ENCODE measurements at places on chromosomes 6 and 20. TPM values are rescaled to one million over a fixed set of nuclear protein-coding genes. Genes with fewer than 3 reads are reported as not detected.

- no peak for DNase-seq
Observed at GRCh38 chr20:41424546-41424945, 57.9 kb upstream of the EMILIN3 start.

DNA sequence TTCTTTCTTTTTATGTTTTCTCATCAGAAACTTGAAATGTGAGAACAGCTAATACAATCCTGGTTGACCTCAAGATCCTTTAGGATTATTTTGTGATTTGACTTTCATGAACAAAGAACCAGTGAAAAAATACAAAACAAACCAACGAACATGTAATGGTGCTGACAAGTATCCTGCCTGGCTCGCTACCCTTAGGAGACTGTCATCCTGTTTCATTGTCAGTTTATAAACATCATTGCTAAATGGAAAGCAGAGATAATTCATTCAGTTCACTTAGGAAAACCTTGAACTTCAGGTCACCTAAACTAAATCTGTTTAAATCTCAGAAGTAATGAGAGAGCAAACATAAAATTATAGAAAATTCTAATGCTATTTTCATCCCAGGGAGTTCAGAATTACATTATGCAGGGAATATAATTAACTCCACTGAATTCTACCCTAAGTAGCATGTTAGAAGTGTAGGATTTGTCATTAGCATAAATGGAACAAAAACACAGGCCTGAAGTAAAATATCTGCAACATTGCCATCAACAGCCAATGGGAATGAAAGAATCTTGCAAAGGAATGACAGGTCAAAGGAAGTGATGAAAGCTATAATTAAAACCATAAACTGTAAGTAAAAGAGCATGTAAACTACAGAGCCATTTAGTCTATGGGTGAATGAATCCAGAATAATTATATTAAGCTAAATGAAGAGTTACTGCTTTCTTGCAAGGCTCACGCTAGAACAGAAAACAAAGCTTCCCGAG, 401.2 kb upstream of the MANEA start:
- no peak for DNase-seq

DNA sequence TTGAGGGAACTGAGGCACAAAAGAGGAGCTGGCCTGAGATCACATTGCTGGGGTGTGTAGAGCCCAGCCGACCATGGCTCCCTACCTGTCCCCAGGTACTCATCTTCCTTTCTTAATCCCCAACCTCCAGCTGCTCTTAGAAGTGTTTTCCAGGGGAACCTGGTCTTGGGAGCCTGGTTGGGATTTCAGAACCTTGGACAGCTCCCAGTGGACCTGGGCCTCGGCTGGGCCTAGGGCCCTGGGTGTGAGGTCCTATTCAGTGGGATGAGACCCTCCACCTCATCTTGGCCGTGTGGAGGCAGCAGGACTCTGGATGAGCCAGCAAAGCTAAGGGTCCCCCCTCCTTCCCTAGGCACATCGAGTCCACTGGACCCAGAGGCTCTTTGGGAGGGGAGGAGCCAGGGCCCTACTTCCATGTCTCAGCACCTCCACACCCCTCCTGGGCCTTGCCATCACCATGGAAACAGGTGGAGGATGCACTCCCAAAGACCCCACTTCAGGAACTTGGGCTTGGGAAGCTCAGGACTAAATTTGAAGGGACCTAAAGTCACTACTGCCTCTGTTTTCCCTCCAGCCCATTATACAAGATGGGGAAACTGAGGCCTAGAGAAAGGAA, 38.5 kb downstream of the DLGAP4 start:
- DNase-seq = peak; percentile 69

DNA sequence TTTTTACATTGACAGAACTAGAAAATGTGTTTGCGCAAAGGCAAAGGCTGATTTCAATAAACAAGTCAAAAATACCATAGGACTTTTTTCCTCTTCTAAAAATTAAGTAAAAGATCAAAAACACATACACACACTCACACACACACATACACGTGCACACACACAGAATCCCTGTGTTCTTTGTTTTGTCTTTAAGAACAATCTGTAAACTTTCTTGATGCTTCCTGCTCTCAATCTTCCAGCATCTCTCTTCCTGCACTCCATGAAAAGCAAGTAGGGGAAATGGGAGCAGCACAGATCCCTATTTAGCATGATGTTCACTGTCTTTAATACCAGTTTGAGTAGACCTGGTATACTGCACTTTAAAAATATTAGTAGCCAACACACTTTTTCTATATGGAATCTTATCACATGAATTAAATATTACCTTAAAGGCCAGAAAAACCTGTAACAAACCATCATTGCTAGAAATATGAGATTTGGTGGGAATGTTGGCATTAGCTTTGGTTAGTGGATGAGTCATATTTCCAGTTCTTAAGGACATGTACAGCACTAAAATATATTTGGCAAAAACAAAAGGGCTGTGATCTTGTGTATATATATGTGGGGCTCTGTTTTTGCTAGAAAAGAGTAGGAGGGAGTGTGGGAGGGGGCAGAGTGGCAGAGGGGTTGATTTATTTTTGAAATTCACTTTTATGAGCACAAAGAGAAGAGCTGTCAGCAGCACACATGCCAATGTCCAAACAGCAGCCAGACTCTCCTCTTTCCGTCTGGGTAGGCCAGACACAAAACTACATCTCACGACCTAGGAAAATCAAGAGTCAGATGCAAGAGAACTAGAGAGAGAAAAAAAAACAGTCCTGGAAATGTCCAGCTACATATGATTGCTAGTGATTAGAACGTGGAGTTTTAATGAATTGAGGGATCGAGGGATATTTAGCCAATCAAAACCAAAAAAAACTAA, 4.6 kb downstream of the PTPRK start:
- DNase-seq = no peak

DNA sequence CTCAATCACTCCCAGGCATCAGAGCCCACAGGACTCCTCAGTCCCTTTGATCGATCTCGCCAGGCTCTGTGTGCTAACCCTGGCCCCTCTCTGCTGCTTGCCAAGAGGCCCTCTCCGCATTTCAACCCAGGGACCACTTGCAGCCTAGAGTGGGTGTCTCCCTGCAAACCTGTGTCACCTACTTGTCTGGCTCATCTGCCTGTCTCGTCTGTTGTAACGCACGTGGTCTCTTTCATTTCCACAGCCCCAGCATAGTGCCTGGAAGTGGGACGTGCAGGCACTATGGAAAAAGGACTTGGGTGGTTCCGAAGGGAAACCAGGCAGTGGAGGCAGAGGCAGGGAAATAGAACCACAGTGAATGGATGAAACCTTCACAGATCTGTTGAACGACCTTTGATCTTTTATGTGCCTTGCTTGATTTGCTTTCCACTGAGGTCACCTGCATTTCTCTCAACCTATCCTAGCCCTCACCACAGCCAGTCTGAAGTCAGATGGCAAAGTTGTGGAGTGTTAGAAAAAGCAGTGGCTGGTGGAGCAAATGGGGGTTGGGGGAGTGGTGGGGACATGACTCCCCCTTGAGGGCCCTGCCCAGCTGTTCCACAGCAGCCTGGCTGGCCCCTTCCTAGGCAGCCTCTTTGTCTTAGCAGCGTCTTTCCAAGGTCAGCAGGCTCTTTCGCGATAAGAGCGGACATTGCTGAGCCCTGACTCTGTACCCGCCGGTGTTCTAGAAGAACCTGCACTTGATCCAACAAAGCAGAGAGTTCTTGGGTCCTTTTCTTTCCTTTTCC, 55.8 kb upstream of the TAGAP start:
- no peak for DNase-seq

DNA sequence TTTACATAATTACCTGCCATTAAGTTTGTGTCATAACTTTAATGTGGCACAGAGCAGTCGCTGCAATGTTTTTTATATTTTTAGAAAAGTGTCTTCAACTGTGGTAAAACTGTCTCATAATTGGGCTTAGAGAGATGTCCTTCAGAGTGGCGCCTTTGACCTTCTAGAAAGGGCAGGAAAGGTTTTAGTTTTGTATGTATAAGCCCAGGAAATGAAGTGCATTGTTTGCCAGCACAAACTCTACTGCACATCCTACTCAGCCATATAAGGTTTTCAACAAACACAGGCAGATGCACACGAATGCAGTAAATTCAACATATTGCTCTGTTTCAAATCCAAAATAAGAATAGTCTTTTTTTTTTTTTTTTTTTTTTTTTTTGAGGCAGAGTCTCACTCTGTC, 201.4 kb downstream of the ALDH8A1 start:
- no peak for DNase-seq

The ZBP1 gene
- 0.25 TPM for polyA plus RNA-seq

DNA sequence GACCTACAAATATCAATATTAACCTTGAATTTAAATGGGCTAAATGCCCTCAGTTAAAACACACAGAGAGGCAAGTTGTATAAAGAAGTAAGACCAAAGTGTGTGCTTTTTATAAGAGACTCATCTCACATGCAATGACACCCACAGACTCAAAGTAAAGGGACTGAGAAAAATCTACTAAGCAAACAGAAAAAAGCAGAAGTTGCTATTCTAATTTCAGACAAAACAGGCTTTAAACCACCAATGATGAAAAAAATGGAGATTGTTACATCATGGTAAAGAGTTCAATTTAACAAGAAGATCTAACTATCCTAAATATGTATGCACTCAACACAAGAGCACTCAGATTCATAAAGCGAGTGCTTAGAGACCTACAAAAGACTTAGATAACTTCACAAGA, 741.9 kb upstream of the MARCKS start:
- no peak for DNase-seq

DNA sequence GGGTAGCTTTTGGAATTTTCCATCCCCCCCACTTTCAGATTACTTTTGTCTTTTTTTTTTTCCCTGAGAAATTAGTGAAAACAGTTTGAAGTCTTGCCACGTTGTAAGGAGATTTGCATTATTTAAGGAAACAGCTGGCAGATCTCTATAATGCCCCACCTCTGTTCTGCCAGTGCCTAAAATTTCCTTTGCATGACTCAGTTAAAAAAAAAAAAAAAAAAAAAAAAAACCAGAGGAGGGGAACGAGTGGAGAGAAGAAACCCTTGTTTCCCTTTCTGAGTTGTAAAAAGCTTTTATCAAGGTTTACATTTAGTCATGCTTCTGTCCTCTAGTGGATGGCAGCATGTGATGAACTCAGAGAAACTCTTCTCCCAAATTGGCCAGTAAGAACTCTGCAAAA, 33.5 kb downstream of the CARMIL1 start:
- no peak for DNase-seq

DNA sequence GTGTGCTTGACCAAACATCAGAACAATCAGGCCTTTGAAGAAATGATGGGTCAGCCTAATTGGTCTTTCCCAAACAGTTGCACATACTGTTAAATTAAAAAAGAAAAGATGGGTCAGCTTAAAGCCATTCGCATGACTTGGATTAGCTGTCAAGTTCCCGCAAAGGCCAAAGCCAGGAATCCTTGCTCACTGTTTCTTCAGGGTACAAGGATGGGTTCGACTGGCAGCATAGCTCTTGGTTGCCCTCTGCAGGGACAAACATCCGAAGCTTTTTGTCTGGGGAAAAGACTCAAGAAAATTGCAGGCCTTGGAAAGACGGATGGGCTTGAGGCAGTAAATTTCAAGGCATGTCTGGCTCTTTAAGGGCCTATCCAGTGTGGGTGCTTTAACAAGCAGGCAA, 168.0 kb downstream of the HDGFL1 start:
- DNase-seq = no peak

The OR12D3 gene
- not detected for polyA plus RNA-seq

GRCh38 chr6:48378884-48379407, 267.9 kb upstream of the PTCHD4 start:
- no peak for DNase-seq

GRCh38 chr6:109348226-109348625, 34.0 kb downstream of the CD164 start:
- DNase-seq = no peak

DNA sequence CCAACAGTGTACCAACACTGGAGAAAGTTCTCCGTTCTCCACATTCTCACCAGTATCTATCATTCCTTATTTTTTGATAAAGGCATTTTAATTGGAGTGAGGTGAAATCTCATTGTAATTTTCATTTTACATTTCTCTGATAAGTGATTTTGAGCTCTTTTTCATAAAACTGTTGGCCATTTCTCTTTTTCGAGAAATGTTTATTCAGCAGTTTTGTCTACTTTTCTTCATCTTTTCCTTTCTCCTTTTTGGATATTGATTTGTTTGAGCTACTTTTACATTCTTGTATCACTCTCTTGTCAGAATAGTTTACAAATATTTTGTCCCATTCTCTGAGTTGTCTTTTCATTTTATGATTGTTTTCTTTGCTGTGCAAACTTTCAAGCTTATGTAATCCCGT, 555.2 kb downstream of the COL12A1 start:
- no peak for DNase-seq

The TSPYL4 gene
- 22.5 TPM for polyA plus RNA-seq

DNA sequence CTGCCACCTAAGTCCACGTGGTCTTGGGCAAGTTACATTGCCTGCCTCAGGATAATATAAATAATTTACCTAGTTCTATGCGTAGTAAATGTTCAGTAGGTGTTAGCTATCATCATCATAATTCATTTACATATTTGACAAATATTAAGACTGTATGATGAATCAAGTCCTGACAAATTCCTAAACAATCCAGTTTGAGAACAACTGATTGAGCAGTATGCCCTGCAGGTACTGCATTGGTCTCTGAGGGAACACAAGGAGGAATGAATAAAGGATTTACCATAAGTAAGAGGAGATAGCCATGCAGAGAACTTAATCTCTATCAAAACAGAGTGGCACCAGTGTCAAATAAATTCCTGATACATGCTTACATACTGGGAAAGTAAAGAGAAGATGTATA, 70.4 kb downstream of the SAMD5 start:
- DNase-seq = no peak

DNA sequence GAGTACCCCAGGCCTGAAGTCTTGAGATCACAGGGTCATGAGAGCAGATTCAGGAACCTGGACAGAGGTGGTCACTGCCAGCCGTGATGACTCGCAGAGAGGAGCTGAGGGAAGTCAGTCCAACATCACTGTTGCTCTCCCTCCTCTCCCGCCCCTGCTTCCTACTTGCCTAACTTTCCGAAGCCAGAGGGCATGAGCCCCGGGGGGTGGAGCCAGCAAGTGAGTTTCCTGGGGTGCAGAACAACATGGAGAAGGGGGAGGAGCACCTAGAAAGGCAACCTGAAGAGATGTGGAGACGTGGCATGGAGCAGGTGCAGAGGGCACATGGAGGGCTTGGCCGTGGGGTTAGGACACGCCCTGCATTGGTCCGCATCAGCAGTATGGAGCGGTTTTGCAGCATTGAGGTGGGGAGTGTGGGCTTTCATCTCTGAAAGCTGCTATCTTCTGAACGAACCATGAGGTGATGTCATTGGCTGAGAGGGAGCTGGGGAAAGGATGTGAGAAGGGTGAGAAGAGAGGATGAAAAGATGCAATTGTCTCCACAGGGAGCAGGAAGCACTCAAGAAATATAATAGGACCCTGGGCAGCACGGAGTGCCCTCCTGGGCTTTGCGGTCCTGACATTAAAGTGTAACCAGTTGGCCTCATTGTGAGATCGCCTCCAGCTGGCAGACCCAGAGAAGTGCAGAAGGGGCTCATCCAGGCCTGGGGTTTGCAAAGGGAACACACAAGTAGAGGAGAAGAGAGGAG, 25.0 kb downstream of the GDAP1L1 start:
- no peak for DNase-seq

The FNDC1 gene
- polyA plus RNA-seq = 283 TPM

Data from muscle of arm (tissue), 14 donors.